ENCODE measurements at places on chromosomes 7 and 10.

- no peak for DNase-seq
These were observed 49.4 kb downstream of the FAM171A1 start for GRCh38 chr10:15321431-15322341.

GRCh38 chr10:119409906-119410305 is 132.6 kb downstream of the RGS10 start:
- DNase-seq = no peak

DNA sequence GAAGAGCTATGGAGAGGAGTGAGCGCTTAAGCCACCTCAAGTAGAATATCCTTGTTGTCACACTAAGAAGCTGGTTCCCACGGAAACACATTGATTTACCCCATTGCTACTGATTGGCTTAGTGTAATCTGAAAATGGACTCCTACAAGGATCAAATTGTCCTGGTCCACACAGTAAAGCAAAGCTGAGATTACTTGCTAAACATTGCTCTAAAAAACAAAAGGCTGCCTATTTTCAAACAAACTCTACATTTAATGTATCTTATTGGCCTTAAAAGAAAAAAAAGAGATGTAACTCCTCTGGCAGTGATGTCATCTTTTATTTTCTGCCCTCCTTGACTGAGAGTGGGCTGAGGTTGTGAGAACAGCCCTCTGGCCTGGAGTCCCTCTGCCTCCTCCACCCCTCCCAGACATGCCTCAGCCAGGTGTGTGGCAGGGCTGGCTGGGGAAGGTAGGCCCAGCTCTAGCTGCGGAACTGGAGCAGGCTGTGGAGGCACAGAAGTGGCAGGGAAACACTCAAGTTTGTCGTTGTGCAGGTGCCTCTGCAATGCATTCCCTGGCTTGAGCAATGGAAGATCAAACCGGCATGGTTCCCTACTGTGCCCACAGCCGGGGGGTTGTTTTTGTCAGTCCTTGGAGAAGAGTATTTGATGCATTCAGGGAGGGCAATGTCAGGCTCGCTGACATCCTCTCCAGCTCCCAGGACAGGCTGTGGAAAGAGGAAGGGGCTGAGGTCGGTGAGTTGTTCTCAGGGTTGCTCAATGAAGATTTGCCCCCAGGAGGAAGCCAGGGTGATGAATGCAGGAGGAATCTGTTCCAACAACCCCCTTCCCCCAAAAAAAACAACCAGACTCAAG is 9.1 kb downstream of the KLF6 start:
- DNase-seq = peak; percentile 34

GRCh38 chr10:103473261-103473671 is 5.8 kb downstream of the CALHM3 start:
- no peak for DNase-seq

GRCh38 chr7:101465131-101465530 is 102.5 kb downstream of the COL26A1 start:
- DNase-seq = no peak

- DNase-seq = no peak
These were observed 173.4 kb downstream of the IMMP2L start for GRCh38 chr7:111388912-111389311.

DNA sequence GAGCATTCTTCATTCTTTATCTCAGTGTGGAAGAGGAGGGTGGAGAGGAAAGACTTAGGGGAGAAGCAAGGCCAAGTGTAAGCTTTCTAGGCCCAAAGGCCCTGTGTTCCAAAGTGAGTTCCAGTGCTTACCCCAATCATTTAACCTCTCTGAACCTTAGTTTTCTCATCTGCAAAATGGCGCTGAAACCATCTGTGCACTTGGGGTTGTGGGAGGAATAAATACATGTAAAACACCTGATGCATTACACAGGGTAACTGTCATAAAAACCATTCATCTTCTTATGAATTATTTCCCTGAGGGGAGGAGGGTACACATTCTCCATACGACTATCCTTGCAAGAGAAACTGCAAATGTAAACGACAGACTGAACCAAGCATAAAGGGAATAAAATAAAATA is 19.0 kb downstream of the PIK3AP1 start:
- no peak for DNase-seq

- DNase-seq = no peak
These were observed 4.8 kb downstream of the EGR2 start for GRCh38 chr10:62811159-62811875.

GRCh38 chr10:117078168-117078837 is 59.8 kb downstream of the VAX1 start:
- DNase-seq = no peak

- DNase-seq = no peak
These were observed 25.7 kb upstream of the PRPS1L1 start for GRCh38 chr7:18053177-18053928.

GRCh38 chr10:79188154-79188965 is 119.6 kb downstream of the ZMIZ1 start:
- DNase-seq = no peak

DNA sequence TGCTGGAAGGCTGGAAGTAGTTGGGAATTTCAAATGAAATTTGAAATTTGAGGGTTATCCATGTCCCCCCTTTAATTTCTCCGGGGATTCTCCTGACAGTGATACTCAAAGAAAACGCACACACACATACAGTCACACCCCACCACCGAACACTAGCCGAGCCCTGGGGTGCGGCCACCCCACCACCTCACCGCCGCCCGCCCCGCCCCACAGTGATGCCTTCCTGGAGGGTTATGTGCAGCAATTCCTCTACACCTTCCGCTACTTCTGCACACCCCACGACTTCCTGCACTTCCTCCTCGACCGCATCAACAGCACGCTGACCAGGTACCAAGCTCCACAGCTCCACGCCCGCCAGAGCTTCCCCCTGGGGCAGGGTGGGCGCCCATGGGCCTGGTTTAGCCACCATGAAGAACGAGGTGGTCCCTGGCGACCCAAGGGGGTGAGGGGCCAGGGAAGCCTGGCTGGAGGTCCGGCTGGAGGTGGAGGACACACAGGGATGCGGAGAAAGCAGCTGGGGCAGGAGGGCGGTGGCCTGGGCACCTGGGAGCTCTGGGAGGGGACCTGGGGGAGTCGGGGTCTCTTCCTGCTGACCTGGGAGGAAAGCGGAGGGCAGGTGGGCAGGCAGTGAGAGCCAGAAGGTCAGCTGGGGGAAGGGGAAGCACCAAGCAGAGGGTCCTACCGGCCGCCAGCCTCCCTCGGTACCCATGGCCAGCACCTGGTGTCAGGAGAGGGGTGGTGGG is 19.4 kb upstream of the UTF1 start:
- DNase-seq = no peak

DNA sequence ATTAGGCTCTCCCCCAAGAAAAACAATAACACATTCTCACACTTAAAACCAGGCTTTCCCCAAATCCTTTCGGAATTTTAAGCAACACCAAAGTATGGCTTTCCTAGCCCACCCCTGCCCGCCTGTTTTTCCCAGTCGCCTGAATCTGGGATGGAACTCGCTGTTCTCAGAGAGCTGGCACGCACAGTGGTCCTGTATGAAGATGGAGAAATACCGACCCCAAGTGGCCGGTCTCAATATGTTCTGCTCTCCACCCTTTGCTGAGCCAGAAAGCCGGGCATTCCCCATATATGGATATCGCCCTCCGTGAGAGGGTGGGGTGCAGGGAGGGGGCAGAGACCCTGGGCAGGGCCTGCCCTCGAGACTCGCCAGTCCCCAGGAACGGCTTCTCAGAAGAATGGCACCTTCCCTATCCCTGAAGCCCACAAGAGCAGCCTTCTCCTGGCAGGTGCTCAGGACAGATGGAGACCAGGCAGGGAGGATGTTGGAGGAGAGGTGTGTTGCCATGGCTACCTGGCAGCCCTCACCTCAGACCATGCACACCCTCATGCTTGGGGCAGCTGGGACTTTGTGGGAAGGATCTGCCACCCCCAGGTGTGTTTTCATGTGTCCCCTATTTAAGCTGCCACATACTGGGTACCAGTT is 3.4 kb downstream of the TACR2 start:
- no peak for DNase-seq

- no peak for DNase-seq
These were observed 913.9 kb upstream of the AUTS2 start for GRCh38 chr7:68684246-68684839.

DNA sequence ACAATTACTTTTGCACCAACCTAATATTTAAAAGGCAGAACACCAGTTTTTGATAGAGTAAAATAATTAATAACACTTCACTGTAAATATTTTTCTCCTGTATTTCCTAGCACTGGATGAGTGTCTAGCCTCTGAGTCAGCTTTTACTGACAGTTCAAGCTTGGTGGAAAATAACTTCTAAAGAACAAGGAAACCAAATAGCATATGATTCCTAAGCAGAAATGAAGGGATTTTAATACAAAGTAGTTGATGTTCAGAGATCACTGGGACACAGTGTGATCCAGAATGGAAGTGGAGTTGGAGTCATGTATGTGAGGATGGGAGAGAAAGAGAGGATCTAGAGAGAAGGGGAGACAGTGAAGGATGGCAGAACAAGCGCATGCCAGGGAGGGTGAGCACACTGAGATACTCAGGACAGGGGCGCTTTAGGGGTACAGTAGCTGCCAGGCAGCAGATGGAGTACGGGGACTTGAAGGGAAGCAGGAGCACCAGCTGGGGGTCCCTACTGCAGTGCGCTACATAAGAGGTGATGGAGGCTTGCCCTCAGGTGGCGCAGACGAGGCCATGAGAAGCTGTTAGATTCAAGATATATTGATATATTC is 117.9 kb upstream of the KLF6 start:
- DNase-seq = no peak

- no peak for DNase-seq
These were observed 9.2 kb downstream of the BNIP3 start for GRCh38 chr10:131972474-131973071.

DNA sequence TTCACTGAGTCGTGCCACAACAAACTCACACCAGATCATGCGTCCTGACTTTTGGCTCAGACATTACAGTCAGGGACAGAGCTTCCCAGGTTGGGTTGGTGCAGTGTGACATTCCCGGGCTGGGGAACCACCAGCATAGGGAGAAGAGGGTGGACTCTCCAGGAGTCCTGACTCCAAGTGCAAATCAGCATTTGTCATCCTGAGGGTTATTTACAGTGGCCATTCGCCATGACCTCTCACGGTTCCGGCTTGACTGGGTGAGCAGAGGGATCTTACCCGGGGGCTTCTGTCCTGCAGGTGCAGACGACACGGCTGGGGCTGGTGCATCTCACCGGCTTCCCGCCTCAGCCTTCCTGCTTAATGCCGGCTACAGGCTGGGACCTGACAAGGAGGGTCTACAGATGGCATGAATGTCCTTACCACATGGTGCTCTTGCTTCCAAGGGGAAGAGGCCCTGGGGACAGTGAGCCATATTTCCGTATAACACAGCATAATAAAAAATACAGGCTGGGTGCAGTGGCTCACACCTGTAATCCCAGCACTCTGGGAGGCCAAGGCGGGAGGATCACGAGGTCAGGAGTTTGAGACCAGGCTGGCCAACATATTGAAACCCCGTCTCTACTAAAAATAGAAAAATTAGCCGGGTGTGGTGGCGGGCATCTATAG is 12.5 kb upstream of the INTS1 start:
- no peak for DNase-seq

- DNase-seq = no peak
These were observed 79.9 kb downstream of the ZMIZ1 start for GRCh38 chr10:79148452-79149344.

- DNase-seq = no peak
These were observed 10.6 kb upstream of the LYZL2 start for GRCh38 chr10:30639946-30640786.

DNA sequence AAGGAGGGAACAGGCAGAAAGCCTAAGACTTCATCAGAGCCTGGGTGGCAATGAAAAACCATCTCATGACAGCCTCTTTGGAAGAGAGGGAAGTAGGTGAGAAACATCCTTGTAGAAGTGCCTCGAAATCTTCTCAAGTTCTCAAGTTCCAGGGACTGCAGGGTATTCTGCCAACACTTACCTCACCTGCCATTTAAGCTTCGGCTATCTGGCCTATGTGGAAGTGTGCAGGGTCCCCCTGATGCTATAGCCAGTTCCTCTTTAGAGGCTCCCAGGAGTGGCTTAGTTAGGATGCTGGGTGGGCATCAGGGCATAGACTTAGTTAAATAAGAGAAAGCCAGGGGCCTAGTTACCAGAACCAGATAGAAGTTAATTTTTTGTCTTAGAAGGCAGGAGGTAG is 27.0 kb downstream of the ABCC2 start:
- DNase-seq = no peak

- no peak for DNase-seq
These were observed 116.8 kb upstream of the JCAD start for GRCh38 chr10:30176182-30176581.

DNA sequence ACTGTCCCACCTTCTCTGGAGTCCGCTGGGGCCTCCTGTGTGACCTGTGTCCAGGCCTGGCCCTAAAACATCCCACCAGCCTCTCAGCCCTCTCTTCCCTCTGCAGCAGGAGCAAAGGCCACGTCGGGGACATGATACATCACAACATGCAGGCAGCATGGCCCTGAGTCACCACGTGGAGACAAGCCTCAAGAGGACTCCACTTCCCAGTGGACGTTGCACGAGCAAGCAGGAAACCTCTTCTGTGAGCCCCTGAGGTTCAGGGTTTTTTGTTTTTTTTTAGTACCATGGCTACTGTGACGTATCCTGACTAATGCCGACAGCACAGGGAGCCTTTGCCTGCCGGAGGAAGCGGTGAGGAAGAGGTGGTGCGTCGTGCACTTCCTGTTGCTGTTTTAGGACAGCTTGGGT is 165.9 kb downstream of the DNAJB6 start:
- DNase-seq = peak; percentile 35

- DNase-seq = no peak
These were observed 1.2 kb upstream of the PLXNA4 start for GRCh38 chr7:132577206-132578049.

- no peak for DNase-seq
These were observed 9.8 kb upstream of the FAS start for GRCh38 chr10:88980800-88981199.

GRCh38 chr10:109062371-109062770 is 860.9 kb downstream of the XPNPEP1 start:
- no peak for DNase-seq

GRCh38 chr7:96649981-96650380 is 59.7 kb downstream of the SEM1 start:
- no peak for DNase-seq

- DNase-seq = no peak
These were observed 66.5 kb downstream of the SHH start for GRCh38 chr7:155745737-155746136.

DNA sequence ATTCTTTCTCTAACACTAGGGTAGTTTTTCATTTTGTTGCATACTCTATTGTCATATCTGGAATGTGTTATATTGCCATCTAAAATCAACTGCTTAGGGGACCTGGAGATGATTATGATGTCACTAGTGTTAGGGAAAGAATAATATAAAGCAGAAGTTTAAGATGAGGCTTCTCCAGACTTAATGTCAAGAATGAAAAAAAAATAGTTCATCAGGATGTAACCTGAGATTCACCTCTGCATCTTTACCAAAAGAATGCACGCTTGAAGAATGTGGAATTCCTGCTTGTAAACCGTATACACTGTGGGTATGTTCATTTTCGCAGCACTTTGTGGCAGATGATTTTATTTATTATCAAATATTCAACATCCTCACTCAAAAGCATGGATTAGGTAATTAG is 184.6 kb downstream of the ST7 start:
- DNase-seq = no peak
